ENCODE measurements at places on chromosomes 12 and 14.

DNA sequence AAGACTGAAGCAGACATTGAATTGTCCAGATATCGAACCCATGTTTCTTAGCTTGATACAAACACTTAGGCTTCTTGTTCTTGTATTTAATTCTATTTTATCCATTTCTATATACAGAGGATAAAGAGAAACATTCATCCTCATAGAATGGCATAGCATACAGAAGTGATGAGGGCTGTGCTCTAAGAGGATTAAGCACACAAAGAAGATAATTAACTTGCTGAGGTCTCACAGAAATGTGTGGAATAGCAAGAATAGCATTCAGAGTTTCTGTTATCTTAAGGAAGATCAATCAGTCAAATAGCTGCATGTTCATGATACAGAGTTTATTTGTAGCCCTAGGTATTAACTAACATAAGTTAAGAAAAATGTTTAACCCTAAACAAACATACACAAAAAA, 27.3 kb upstream of the STRAP start:
- no peak for DNase-seq

GRCh38 chr14:43540948-43541347, 966.1 kb downstream of the FSCB start:
- DNase-seq, result no peak

DNA sequence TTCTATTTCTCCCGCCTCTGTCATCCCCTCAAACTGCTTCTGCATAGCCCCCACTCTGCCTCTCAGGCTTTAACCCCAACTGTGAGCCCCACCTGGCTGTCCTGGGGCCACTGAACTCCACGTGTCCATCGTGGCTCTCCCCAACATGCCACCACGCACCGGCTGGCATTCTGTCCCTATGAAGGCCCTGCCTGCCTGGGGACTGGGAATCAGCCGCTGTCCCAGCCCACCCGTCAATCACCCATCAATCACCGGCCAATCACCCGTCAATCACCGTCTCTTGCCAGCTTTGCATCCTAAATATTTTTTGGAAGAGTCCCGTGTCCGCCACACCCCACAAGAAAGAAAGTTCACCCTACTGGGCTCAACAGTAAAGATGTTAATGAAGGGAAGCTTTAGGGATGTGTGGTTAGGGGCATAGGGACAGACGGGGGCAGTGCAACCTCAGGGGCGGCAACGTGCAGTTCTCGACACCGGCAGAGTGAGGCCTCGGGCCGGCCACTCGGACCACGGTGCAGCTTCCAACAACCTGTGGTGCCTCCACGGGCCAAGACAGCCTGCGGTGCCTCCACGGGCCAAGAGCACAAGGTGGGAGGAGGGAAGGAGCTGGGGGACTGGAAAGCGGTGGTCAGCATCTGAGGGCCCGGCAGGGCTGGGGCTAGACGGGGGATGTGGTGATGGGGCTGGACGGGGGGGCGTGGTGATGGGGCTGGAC, 85.6 kb downstream of the GALNT9 start:
- no peak for DNase-seq

DNA sequence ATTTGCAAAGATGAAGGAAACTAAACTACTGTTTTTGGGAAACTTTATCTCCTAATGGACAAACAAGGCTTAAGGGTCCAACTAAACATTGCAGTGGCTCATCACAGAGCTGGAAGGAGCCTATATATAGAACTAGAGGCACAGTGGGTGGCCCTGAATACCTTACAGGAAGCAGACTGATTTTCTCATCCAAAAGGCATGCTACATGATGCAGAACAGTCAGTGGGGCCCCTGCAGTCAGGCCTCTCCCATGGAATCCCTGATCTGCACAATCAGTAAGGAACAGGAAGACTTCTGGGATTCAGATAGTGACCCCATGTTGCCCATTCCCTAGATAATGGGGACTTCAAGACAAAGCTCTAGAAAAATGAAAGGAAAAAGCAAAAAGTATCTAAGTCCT, 1.9 kb upstream of the LLPH start:
- no peak for DNase-seq

DNA sequence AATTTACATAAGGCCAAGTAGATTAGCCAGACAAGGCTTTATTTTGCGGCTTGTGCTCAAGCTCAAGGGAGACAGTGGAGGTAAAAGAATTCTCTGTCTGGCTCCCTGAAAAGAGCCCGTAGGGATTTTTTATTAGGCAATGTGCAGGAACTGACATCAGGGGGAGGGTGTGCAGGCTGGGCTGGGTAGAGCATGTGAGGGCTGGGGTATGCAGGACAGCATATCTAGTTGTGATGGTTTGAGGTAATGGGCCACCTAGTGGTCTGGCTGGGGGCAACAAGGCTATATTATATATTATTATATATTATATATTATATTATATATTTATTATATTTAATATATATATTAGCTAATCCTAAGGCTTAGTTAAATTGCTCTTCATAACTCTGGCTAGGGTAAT, 102.1 kb downstream of the TMEM117 start:
- no peak for DNase-seq

DNA sequence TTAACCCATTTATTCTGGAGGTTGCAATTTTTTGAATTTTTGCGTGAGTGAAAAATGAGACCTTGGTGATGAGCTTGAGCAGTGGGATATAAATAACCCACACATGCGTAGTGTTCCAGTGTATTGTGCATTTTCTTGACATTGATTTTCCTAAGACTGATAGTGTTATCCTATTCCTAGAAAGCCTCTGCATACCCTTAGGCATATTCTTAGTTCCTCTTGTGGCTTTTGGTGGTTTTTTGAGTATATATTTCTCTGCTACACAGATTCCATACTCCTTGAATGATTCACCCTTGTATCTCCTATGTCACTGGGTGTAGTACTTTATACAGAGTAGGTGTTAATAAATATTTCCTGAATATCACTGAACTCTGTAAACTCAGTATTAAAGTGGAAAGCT, 363.4 kb upstream of the PDE3A start:
- no peak for DNase-seq

DNA sequence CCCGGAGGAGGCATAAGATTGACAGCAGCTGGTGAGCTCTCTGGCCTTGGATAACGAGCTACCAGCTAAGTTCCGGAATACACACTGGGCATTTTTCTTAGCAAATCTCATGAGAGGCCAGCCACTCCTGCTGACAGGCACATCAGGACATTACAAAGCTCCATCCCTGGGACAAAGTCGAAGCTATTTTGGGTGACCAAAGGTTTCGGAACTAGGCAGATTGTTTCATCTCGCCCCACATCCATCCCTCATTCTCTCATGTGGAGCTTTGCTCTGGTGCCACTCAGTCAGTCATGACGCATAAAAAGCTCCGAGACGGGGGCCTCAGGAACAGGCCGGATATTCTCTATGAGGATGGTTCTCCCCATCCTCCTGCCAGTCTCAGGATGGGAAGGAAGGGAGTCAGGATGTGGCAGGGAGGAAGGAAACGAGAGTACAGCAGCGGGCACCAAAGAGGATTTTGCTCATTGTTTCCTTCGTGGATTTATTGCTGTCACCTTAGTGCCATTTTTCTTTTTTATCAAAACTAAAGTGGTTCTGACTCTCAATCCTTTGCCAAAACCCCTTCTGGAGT, 253.1 kb upstream of the FKBP4 start:
- DNase-seq, result no peak

DNA sequence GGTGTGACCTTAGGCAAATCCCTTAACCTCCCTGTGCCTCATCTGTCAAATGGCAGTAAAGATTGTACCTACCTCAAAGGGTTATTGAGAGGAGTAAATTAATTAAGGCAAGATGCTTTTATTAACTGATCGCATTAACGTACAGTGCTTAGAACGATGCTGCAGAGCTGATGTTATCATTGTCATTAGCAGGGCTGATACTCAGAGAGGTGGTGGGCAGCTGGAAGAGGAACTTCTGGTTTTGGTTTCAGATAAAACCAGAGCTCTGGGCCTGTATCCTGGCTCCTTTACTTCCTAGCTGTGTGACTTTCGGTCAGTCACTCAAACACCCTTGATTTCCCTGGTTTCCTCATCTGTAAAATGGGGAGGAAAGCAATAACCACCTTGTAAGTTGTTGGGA, 55.1 kb downstream of the CALM1 start:
- no peak for DNase-seq
